ENCODE measurements at places on chromosomes 1 and 21. TPM values are rescaled to one million over a fixed set of nuclear protein-coding genes. Genes with fewer than 3 reads are reported as not detected.

Gene SLC30A2
- 0.13 TPM for polyA plus RNA-seq

Gene HSPA6
- polyA plus RNA-seq = 1.1 TPM

Gene HCRTR1
- 0.18 TPM for polyA plus RNA-seq

Gene OR2L2
- polyA plus RNA-seq = 0.05 TPM

Gene PHGDH
- 41.3 TPM for polyA plus RNA-seq

Gene IL23R
- polyA plus RNA-seq = not detected

Gene CFAP57
- polyA plus RNA-seq = 1.3 TPM

Gene GUCA2B
- polyA plus RNA-seq = 78.5 TPM

Gene OR14A16
- not detected for polyA plus RNA-seq

Gene SMPDL3B
- polyA plus RNA-seq = 3.0 TPM

Gene CD53
- 8.0 TPM for polyA plus RNA-seq

Gene FMO2
- polyA plus RNA-seq = 157 TPM
